ENCODE measurements at places on chromosomes 11 and 22. TPM values are rescaled to one million over a fixed set of nuclear protein-coding genes. Genes with fewer than 3 reads are reported as not detected.
A peak's percentile ranks its signal among the peaks of the same experiment; 100 is the strongest.

The CARD18 gene
- total RNA-seq, result not detected

The AKIP1 gene
- 21.0 TPM for total RNA-seq

The USP2 gene
- 5.0 TPM for total RNA-seq

The SCGB2A2 gene
- total RNA-seq, result not detected

GRCh38 chr11:56911312-56911711 lies 77.4 kb upstream of the OR5AK2 start:
- DNase-seq, result no peak
- peaks cover 7% of the 10 kb centered on the region for H3K4me1 ChIP-seq
- no peak overlapping the region for H3K27ac ChIP-seq
- H3K4me3 ChIP-seq, result no peak overlapping the region

DNA sequence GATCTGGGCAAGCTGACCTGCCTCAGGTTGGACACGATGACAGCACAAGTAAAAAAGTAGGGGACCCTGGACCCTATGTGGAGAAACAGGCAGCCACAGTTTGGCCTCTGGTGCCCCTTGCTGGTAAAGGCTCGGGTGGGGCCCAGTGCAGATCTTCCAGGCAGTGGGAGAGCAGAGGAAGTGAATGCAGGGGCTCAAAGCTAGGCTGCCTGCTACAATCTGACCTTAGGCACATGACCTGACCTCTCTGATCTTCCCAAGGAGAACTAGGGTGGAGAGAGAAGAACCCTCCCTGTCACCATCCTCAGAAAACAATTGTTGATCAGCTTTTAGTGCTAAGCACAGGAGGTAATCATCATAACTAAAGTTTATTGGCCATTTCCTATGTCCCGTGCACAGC lies 76.5 kb downstream of the PDE2A start:
- H3K4me1 ChIP-seq, result no peaks in the 10 kb centered on the region
- no peak overlapping the region for H3K27ac ChIP-seq
- no peaks in the 10 kb centered on the region for H3K36me3 ChIP-seq
- no peak overlapping the region for H3K4me3 ChIP-seq

The KIRREL3 gene
- total RNA-seq, result not detected

- DNase-seq, result no peak
- no peak overlapping the region for H3K27ac ChIP-seq
- H3K27me3 ChIP-seq, result no peaks in the 10 kb centered on the region
- no peak overlapping the region for H3K4me3 ChIP-seq
These were observed 66.7 kb upstream of the CAPRIN1 start for GRCh38 chr11:33984682-33985389.

GRCh38 chr22:31378123-31378522 lies 21.3 kb upstream of the DRG1 start:
- H3K4me1 ChIP-seq, result no peaks in the 10 kb centered on the region
- H3K27ac ChIP-seq, result no peak overlapping the region
- no peak overlapping the region for H3K4me3 ChIP-seq
- DNase-seq, result no peak
- no peaks in the 10 kb centered on the region for H3K36me3 ChIP-seq

The SPATA19 gene
- total RNA-seq, result not detected

The SMTNL1 gene
- total RNA-seq, result not detected

DNA sequence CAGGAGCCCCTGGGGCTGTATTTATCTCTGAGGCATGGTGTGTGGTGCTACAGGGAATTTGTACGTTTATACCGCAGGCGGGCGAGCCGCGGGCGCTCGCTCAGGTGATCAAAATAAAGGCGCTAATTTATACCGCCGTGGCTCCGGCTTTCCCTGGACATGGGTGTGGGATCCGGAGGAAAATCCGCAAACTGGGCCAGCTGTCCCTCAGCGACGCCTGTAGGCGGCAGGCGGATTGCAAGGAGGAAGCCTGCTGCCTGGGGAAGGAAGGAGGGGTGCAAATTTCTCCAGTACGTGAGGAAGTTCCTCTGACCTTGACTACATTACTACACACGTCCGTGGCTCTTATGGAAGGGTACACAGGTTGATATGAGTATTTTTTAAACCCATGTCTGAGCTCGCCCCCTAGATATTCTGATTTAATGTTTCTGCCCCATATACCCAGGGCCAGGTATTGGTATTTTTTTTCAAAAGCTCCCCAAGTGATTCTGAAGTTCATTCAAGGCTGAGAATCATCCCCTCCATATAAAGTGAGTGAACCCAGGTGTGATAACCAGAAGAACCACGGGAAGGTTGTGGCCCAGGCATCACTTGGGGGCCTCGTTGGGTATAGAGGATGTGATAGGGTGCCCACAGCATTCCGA lies 2.8 kb downstream of the MYOD1 start:
- H3K36me3 ChIP-seq, result no peaks in the 10 kb centered on the region
- no peak overlapping the region for H3K4me3 ChIP-seq
- peaks cover 24% of the 10 kb centered on the region for H3K27me3 ChIP-seq
- peaks cover 9% of the 10 kb centered on the region for H3K4me1 ChIP-seq

The MAPK8IP2 gene
- 1.0 TPM for total RNA-seq

DNA sequence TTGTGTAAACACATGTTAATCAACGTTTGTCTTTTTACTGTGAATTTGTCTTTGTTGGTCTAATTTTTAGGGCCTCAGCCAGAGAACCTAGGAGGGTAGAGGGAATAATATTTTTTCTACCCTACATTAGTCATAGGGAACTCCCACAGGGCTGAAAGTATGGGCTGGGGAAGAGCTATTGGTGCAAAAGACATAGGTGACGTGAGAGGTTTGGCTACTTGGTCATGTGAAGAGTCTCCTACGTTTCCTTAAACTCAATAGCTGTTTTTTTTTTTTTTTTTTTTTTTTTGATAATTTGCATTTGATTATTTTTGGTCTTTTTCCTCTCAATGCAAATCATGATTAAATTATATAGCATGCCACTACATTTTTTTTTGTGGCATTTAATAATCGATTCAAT lies 15.9 kb upstream of the MMP7 start:
- H3K4me3 ChIP-seq, result no peak overlapping the region
- H3K27me3 ChIP-seq, result no peaks in the 10 kb centered on the region
- H3K27ac ChIP-seq, result no peak overlapping the region
- no peaks in the 10 kb centered on the region for H3K4me1 ChIP-seq
- no peaks in the 10 kb centered on the region for H3K36me3 ChIP-seq
- no peak for DNase-seq

The CNTN5 gene
- 0.15 TPM for total RNA-seq

The RAG1 gene
- total RNA-seq, result 1.4 TPM

- H3K27ac ChIP-seq, result no peak overlapping the region
- peaks cover 46% of the 10 kb centered on the region for H3K4me1 ChIP-seq
- H3K36me3 ChIP-seq, result no peaks in the 10 kb centered on the region
- DNase-seq, result no peak
- H3K27me3 ChIP-seq, result peaks cover 46% of the 10 kb centered on the region
These were observed 3.6 kb upstream of the IGF2 start for GRCh38 chr11:2142762-2143202.

- H3K27ac ChIP-seq, result no peak overlapping the region
- no peak for DNase-seq
- no peaks in the 10 kb centered on the region for H3K36me3 ChIP-seq
- H3K4me1 ChIP-seq, result peaks cover 12% of the 10 kb centered on the region
- no peaks in the 10 kb centered on the region for H3K27me3 ChIP-seq
- no peak overlapping the region for H3K4me3 ChIP-seq
These were observed 54.7 kb upstream of the TCF20 start for GRCh38 chr22:42324990-42325710.

GRCh38 chr11:31822927-31823643 lies 12.0 kb upstream of the PAX6 start:
- peaks cover 96% of the 10 kb centered on the region for H3K27me3 ChIP-seq
- H3K4me3 ChIP-seq, result no peak overlapping the region
- H3K27ac ChIP-seq, result no peak overlapping the region
- DNase-seq, result no peak
- no peaks in the 10 kb centered on the region for H3K36me3 ChIP-seq
- peaks cover 9% of the 10 kb centered on the region for H3K4me1 ChIP-seq

The MUC5B gene
- 21.4 TPM for total RNA-seq

DNA sequence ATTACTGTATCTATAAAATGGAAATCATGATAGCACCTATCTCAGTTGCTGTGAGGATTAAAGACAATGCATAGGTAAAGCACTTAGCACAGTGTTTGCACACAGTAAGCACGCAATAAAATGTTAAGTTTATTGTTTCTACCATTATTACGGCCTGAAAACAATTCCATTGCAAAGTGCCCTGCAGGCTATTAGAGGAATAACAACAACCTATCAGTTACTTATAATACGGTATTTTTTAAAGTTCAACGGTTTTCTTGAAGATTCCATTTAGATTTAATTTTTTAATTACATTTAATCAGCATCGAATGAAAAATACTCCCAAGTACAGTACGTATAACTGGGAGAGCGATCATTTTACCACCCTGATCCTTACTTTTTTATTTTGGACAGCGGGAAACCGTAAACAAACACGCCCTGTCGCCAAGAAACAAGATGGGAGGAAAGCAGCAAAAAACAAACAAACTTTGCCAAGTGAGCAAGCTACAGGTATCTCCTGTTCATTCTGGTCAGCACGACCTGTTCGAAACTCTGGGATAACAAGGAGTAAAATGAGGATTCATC lies 893 bp downstream of the SLC36A4 start:
- peak overlapping the region; percentile 97 for H3K27ac ChIP-seq

DNA sequence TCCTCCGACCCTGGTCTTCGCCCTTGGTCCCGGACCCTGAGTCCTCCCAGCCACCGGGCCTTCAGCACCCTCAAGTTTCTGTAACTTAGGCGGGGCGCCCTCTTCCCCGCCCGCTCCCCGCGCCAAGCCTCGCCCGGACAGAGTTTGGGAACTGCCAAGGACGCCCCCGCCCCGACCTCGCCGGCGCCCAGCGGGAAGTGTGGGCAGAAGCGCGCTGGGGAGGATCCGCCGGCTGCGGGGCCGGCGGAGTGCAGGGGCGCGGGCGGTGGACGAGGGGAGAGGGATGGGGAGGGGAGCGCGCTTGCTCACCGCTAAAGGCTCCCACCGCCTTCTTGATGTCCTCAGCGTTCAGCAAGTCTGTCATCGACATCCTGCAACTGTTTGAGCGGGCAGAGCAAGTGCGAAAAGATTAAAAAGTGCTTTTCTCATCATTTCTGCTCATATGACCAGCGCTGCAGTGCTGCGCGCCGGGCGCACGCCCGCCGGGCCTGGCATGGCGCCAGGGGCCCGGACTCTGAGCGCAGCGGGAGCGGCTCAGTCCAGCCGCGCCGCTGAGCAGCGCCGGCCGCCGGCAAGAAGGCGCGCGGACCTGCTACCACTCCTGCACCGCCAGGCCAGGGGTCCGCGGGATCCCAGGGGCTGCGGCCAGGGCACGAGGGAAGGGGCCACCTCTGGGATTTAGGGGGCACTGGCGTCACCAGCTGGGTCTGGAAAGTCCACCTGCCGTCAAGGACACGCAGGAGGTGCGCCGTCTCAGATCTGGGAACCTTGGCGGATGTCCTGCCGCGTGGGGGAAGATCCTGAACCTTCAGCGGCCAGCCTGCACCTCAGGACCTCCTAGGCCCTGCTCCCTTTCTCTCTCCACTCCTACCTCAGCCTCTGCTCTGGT lies at the start of gene PVALB:
TSS of gene PVALB (minus strand) at position 400 of the 889 bp plus-strand sequence. CDS start at position 370, 30 bp downstream.
- no peak for DNase-seq
- no peaks in the 10 kb centered on the region for H3K36me3 ChIP-seq
- peaks cover 46% of the 10 kb centered on the region for H3K27me3 ChIP-seq
- no peak within 1 kb of the TSS for H3K4me3 ChIP-seq

The TMEM123 gene
- 116 TPM for total RNA-seq

DNA sequence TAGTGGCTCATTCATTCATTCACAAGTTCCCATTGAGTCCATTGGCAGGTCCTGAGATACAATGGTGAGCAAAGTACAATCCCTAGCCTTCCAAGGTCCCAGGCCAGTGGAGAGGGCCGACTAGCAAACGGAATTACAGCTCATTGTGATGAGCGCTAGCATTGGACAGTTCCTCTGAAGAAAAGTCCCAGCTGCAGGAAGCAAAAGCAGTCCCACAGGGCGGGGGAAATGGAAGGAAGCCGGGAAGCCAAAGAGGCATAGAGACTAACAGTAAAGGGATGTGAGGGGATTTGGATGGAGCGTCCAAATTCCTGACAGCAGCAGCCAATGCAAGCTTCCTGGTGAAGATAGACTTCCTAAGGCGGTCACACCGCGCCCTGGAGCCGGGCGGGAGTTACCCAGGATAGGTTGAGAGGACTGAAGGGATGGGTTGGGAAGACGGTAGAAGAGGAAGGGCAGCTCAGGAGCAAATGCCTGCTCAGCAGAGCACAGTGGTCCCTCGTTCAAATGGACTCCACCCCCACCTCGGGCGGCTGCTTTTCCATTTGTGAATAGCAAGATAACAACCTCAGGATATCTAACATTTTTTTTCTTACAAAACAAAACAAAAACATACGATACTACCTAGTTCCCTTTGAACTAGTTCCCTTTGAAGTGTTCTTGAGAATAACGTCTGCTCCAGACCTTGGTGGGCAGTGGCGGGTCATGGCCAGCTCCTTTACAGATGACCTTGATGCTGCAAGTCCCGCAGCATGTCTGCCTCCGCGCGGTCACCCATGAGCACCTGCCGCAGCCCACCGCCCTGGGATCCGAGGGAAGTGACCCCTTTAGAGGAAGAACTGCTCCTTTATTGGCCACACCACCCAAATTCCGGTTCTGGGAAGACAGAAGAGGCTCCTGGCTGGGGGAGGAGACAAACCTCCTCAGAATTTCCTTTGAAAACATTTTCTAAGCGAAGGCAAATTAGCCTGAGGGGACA lies 132.9 kb downstream of the RASSF10 start:
- H3K27me3 ChIP-seq, result no peaks in the 10 kb centered on the region
- H3K4me1 ChIP-seq, result peaks cover 16% of the 10 kb centered on the region
- H3K36me3 ChIP-seq, result no peaks in the 10 kb centered on the region
- H3K27ac ChIP-seq, result no peak overlapping the region
- H3K4me3 ChIP-seq, result no peak overlapping the region
- DNase-seq, result peak; percentile 59

GRCh38 chr22:19352217-19352616 lies 60.7 kb upstream of the CLTCL1 start:
- H3K27ac ChIP-seq, result no peak overlapping the region
- no peak for DNase-seq

GRCh38 chr11:118003456-118003855 lies 17.3 kb downstream of the IL10RA start:
- peaks cover 28% of the 10 kb centered on the region for H3K4me1 ChIP-seq
- no peaks in the 10 kb centered on the region for H3K27me3 ChIP-seq
- no peak overlapping the region for H3K4me3 ChIP-seq
- no peak for DNase-seq
- H3K27ac ChIP-seq, result peak overlapping the region; percentile 77
- H3K36me3 ChIP-seq, result no peaks in the 10 kb centered on the region

The IL10RA gene
- total RNA-seq, result 45.1 TPM

DNA sequence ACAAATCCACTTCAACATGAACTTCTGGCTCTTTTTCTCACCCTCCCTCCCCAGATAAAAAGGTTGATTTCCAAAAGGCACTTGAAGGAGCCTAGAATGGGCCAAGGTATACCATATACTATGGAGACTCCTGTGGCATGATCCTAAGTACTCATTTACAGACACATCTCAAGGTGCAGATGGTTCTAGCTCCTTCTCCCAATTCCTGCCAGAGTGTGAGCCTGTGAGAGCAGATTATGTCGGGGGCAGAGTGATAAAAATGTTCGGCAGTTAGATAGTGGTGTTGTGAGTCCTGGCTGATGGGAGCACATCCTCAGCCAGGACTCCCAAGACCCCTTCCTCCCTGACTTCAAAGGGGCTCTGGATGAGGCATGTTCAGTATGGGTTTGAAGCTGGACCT lies 8.2 kb upstream of the SEC14L3 start:
- H3K4me1 ChIP-seq, result no peaks in the 10 kb centered on the region
- no peak overlapping the region for H3K27ac ChIP-seq
- H3K27me3 ChIP-seq, result no peaks in the 10 kb centered on the region
- no peaks in the 10 kb centered on the region for H3K36me3 ChIP-seq
- no peak overlapping the region for H3K4me3 ChIP-seq
